Ascending aorta (tissue), 2 donors: ENCODE measurements at places on chromosomes 2 and 18. TPM values are rescaled to one million over a fixed set of nuclear protein-coding genes. Genes with fewer than 3 reads are reported as not detected.

DNA sequence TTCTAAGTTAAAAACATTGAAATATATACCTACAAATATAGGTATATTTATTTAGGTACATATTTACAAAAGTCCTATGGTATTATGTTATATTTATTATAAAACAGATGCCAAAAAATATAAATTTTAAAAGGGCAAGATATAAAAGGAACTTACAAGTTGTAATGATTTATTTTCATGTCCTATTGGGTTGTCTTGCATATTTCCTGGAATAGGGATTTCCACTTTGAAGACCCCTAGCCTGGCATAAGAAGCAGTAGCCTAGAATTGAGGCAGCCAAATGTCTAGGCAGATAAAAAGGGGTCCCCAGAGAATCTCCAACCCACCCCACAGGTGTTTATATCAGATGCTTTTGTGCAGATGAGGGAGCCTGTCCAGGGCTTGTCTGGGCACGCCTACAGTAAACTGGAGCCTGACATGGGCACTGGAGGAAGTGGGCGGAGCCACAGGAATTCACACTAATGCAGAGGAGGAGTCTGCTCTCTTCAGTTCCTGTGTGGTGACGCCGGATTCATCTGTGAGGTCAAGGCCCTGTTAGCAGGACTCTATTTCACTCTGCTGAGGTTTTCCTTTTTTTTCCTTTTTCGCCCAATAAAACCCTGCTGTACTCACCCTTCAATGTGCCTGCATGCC is 1088.9 kb upstream of the PIK3C3 start:
- no peak overlapping the region for H3K27ac ChIP-seq
- H3K4me1 ChIP-seq = no peaks in the 10 kb centered on the region
- H3K4me3 ChIP-seq = no peak overlapping the region
- no peaks in the 10 kb centered on the region for H3K27me3 ChIP-seq
- no peak for DNase-seq
- H3K36me3 ChIP-seq = no peaks in the 10 kb centered on the region

GRCh38 chr2:190340369-190340768 is 3.0 kb upstream of the INPP1 start:
- no peak overlapping the region for H3K27ac ChIP-seq
- H3K4me1 ChIP-seq = no peaks in the 10 kb centered on the region
- no peaks in the 10 kb centered on the region for H3K27me3 ChIP-seq
- H3K36me3 ChIP-seq = no peaks in the 10 kb centered on the region
- DNase-seq = no peak

The DYNC2LI1 gene
- 2.9 TPM for total RNA-seq

The SLC35F6 gene
- 43.4 TPM for total RNA-seq

The IL1F10 gene
- not detected for total RNA-seq

DNA sequence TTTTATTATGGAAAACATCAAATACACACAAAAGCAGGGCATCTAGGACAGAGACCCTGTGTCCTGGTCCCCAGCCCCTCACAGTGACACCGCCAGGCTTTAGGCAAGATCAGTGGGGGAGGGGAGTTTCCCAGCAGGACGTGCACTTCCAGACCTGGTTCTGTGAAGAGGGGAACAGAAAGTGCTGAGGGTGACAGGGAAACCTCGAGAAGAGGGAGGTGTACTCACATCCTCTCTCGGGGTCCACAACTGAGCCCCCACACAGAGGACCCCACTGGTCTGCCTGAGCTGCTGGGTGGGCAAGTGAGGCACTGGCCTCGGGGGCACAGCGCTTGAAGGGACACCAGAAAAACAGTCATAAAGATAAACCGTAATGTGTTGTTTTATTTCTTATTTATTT is 4.4 kb upstream of the GPR35 start:
- H3K4me3 ChIP-seq = no peak overlapping the region
- no peaks in the 10 kb centered on the region for H3K27me3 ChIP-seq
- no peaks in the 10 kb centered on the region for H3K4me1 ChIP-seq
- no peak for DNase-seq
- no peak overlapping the region for H3K27ac ChIP-seq

- H3K27me3 ChIP-seq = no peaks in the 10 kb centered on the region
- H3K4me1 ChIP-seq = no peaks in the 10 kb centered on the region
- peak overlapping the region; percentile 24 for H3K27ac ChIP-seq
- no peak for DNase-seq
These were observed 28.9 kb upstream of the TOGARAM2 start for GRCh38 chr2:28951910-28952835.

The ACTG2 gene
- total RNA-seq = 134 TPM

- no peak overlapping the region for H3K4me3 ChIP-seq
- DNase-seq = no peak
- no peak overlapping the region for H3K27ac ChIP-seq
These were observed 125.4 kb downstream of the VWA3B start for GRCh38 chr2:98212092-98213000.
